Stimulated activated CD8-positive, alpha-beta memory T cell treated with anti-CD3 and anti-CD28 coated beads, Interleukin-7, amount 100 ng/mL, for 1 hour (primary cell): ENCODE measurements at places on chromosomes 3 and 15.

GRCh38 chr3:21229426-21230135 is 521.4 kb downstream of the ZNF385D start:
- no peak for DNase-seq

DNA sequence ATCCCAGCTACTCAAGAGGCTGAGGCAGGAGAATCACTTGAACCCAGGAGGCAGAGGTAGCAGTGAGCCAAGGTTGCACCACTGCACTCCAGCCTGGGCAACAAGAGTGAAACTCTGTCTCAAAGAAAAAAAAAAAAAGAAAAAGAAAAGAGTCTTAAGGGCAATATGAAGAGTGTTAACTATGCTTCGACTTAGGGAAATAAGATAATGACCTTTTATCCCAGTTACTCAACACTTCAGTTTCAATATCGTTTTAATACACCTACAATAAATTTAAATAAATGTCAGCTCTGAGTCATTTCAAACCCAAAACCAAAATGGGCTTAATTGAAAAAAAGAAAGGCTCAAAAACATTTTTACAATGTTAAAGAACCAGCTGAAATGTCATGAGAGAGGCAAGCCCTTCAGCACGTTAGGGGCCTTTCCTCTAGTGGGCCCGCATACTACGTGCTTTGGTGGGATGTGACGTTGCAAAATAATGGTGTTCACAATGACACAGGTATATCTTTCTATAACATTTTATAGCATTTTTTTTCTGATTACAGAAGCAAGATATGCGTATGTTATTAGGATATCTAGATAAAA is 15.3 kb downstream of the FYCO1 start:
- no peak for DNase-seq

DNA sequence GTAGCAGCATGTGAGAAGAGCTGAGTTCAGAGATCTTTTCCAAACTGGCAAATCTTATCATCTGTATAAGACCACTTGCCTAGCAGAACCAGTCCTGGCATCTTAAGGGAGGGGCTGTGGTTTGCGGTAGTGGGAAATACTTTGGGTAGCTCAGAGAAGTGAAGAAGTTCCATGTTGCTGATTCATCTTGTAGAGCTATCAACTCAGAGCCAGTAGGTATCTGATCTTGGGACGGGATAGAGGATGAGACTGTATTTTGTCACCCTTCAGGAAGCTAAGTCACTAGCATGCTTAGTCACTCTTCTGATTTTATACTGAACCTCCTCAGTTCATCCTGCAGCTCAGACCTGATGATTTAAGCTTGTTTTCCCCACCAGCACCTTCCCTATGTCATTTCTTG is 211.4 kb downstream of the NR1D2 start:
- no peak for DNase-seq

GRCh38 chr3:165797551-165797950 is 39.7 kb downstream of the BCHE start:
- DNase-seq = no peak

DNA sequence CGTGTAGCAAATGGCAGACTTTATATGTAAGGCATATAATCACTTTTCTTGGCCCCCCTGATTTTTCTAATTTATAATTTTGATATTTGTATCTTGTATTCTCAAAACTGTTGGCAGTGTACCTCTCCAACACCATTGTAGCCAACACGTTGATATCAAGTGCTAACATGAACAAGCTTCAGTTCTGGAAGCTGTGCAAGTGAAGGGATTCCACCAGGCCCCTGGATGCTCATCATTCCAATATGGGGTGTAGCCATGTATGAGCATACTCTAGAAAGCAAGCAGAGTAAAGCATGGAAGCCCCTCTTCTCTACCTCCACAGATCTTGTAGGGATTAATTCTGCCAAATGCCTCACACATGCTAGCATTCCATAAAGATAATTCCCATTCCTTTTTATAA is 211.3 kb downstream of the MYRIP start:
- no peak for DNase-seq

DNA sequence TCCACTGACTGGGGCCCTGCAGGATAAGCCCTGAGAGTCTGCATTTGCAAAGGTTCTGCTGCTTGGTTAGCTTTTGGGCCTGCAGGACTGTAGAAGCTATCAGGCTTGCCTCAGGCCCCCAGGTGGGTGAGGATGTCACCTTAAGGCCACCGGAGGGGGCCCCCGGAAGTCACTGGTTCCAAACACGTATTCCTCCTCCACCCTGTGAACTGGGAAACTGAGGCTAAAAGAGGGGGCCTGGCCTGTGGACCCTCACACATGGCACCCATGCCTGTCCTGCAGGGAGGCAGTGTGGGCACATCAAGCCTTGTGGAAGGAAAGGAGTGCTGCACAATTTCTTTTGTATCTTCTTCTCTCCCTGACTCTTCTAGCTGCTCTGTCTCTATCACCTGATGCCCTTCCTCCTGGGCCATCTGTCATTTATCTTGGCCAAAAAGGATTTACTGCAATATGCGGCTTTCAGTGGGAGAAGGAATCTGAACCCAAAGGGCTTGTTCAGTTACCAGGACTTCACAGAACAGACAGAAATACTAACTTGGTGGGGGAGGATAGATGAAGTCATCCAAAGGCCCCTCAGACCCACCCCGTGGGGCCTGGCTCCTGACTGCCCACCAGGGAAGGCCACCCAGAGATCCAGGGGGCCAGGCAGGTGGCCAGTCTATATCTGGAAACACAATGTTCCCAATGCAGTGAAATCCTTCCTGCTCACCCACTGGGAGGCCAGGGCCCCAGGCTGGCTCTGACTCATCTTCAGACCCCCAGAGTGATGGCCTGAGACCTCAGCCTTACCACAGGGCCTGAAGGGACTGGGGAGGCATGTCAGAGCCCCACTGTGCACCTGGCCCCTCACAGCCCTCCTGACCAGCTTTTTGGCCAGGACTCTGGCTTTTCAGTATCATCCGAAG is 18.3 kb downstream of the UBAP1L start:
- DNase-seq = no peak

- DNase-seq = no peak
These were observed 16.7 kb upstream of the CRTC3 start for GRCh38 chr15:90512981-90513380.

- no peak for DNase-seq
These were observed 27.8 kb downstream of the ARHGEF3 start for GRCh38 chr3:56773986-56774385.

DNA sequence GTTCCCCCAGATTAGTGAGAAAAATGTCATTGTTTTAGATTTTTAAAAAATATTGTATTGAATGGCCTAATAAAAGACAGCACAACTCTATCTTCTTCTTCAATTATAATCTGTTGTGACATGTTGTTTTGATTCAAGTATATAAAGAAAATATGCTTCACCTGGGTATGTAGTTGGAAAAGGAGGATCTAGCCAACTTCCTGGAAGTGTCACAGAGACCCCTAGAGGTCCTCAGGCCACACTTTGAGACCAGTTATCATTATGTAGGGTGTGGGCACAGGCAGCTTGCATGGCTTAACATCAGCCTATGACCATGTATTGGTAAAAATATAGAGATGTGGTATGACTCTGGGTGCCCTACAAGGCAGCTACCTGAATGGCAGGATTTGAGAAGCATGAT is 14.7 kb upstream of the RYR3 start:
- no peak for DNase-seq

DNA sequence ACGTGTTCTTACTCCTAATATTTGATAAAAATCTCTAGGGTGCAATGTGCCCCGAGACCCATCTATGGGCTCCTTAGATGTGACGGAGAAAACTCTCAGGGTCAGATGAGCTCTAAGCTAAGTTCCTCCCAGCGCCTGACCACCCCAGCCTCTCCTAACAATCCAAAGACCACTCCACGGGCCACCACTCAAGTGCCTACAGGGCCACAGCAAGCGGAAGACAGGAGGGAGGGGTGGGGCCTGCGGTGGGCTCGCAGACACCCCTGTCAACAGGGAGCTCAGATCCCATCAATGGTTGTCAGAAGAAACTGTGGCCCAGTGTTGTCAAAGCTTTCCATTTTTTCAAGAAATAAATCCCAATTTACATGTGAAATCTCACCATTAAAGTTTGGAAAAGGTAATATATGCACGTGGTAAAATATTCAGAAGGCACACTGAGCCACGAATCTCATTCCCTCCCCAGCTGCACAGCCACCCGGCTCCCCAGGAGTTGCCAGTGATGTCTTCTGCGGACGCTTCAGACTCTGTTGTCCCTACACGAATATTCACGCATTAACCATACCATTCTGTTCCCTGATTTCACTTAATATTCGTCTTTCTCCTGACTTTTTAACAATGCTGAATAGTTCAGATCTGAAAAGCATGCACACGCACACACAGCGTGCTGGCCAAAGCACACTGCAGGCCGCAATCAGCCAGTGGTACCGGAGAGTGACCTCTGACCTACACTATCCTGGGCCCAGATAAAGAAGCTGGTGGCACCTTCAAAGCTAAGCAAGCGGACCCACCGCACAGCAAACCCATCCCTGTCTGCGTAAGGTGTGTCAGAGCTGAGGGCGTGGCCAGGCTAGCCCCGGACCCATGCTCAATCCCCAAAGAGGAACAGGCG is 19.1 kb downstream of the TNK2 start:
- no peak for DNase-seq

DNA sequence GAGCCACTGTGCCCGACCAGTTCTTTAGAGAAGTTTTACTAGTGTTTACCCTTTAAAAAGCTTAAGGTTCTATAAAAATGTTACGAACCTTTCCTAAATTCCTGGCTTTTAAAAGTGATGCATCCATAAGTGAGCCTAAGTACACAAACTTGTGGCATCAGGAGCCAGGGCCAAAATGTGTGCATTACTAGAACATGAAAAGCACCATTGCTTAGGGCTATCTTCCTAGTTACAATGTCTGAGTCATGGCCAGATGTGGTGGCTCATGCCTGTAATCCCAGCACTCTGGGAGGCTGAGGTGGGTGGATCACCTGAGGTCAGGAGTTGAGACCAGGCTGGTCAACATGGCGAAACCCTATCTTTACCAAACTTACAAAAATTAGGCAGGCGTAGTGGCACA is 39.9 kb downstream of the LEO1 start:
- no peak for DNase-seq

DNA sequence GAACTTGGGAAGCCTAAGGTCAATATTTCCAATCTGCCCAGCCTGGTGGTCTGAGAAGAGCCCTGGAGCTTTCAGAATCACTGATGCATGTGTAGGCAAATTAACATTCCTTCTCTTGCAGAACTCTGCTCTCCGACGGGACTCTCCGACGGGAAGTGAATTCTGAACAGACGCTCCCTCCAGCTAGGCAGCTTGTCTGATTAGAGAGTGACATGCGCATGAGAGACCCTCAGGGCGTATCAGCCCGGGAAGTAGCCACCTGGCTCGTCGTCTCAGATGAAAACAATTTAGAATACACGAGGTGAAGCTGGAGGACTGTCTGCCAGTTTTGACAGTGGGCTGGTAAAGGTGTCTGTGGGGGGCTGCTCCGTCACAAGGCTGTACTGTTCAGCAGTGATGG is 103.1 kb downstream of the DGKG start:
- DNase-seq = no peak

GRCh38 chr15:65306551-65306950 is 2.1 kb downstream of the RNU5B-1 start:
- no peak for DNase-seq

- DNase-seq = no peak
These were observed 51.8 kb upstream of the PLXND1 start for GRCh38 chr3:129658110-129658843.

DNA sequence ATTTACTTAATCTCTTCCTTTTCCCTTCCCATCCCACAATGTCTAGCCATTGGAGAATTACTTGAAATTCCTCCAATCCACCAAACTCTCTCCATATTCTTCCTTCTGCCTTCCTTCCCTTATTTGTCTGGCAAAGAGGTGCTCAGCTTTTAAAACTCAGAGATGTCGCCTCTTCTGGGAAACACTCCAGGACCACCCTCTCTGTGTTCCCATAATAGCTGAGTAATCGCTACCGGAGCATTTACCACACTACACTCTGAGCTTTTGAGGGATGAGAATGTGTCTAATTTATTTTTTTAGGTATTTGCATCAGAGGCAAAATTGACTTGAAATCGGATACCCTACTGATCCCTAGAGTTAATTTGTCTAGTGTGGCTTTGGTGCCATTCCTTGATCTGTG is 245.7 kb upstream of the TPRG1 start:
- DNase-seq = no peak

- peak; percentile 12 for DNase-seq
These were observed 611 bp upstream of the LINGO1 start for GRCh38 chr15:77633134-77633912.

DNA sequence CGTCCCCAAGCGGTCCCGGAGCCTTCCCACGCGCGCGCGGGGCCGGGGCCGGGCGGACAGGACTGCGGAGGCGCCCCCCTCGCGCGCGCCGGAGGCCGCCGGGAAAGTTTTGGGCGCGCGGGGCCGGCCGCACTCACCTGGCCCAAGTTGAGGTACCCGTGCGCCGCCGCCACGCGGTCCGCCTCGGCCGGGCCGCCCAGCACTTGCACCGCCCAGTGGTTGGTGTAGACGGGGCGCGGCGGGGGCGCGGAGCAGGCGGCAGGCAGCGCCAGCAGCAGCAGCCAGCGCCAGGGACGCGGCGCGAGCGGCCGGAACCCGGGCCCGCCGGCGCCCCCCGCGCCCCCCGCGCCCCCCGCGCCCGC is 289 bp downstream of the PCSK6 start:
- DNase-seq = no peak

GRCh38 chr3:157156837-157157635 is 2.9 kb downstream of the CCNL1 start:
- no peak for DNase-seq

DNA sequence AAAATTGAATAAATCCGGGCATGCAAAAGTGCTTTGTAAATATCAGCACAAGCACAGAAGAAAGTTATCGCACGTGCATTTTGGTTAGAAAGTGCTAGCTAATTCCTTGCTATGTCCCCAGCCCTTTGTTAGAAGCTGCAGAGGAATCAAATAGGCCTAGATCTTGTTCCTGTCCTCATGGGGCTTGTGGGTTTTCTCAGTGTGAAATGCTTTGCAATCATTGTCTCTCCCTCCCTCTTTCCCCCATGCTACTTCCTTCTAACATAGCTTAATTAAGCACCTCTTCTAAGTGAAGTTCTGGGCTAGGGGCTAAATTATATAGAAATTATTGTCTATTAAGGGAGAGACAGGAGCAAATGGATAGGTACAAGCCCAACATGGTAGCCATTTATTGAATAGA is 271.7 kb downstream of the RPLP1 start:
- DNase-seq = no peak

GRCh38 chr15:86796521-86796920 is 716.9 kb downstream of the AGBL1 start:
- no peak for DNase-seq

DNA sequence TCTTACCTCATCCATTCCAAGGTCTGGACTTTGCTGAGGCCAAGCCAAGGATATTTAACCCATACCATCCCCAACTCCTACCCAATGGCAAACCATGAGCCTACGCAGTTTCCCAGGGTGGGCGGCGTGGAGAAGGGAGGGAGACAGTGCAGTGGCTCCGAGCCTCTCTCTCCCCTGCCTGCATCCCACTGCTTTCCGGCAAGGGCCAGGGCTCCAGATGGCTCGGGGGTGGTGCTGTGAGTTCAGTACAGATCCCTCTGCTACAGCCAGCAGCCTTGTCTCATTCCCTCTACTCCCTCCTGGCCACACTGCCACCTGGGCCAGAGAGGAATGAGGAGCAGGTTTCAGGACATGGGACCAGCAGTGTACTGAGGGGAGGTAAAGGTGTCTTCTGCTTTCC is 44.3 kb upstream of the APEH start:
- no peak for DNase-seq
